Naive thymus-derived CD4-positive, alpha-beta T cell (primary cell): ENCODE measurements at places on chromosomes 5 and 9. TPM values are rescaled to one million over a fixed set of nuclear protein-coding genes. Genes with fewer than 3 reads are reported as not detected.

GCNT4 gene
- total RNA-seq: 1.6 and 1.9 TPM in 2 replicates

NFIB gene
- total RNA-seq: not detected

SLC1A3 gene
- total RNA-seq: 3.1 TPM

PPP1R26 gene
- total RNA-seq: 0.66 TPM

CNTNAP3 gene
- total RNA-seq: not detected

SVEP1 gene
- not detected for total RNA-seq

STK32A gene
- total RNA-seq: not detected

ADAMTS13 gene
- total RNA-seq: 3.1 and 3.2 TPM in 2 replicates

DPYSL3 gene
- 0.08 TPM for total RNA-seq

HARS2 gene
- total RNA-seq: 56.8 TPM

DEPDC1B gene
- total RNA-seq: 0.27 TPM

MZB1 gene
- total RNA-seq: 68.2 and 70.6 TPM in 2 replicates

IL7R gene
- total RNA-seq: 608 TPM

CDC20B gene
- total RNA-seq: not detected

TNC gene
- not detected for total RNA-seq

C9orf85 gene
- total RNA-seq: 4.8 TPM

IL12B gene
- not detected for total RNA-seq

CKMT2 gene
- not detected for total RNA-seq

ORM2 gene
- not detected for total RNA-seq

ADAMTSL1 gene
- total RNA-seq: not detected in 2 replicates
